ENCODE measurements at places on chromosomes 6 and 20.

DNA sequence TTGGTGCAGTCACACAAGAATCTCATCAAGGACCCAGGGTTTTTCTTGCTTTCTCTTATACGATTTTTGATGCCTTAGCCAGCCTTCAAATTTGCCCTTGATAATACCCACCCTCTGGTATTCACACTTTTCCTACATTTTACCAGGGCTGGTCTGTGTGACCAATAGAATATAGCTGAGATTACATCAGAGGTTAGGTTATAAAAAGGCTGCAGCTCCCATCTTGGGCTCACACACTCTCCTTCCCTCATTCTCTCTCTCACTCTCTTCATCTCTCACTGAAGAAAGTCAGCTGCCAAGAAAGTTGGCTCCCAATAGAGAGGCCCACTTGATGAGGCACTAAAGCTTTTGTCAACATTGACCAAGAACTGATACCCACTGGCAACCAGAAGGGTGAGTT is 4.1 kb upstream of the PNPLA1 start:
- DNase-seq, result no peak

GRCh38 chr20:41358717-41359116 is 7.9 kb downstream of the EMILIN3 start:
- DNase-seq, result no peak

DNA sequence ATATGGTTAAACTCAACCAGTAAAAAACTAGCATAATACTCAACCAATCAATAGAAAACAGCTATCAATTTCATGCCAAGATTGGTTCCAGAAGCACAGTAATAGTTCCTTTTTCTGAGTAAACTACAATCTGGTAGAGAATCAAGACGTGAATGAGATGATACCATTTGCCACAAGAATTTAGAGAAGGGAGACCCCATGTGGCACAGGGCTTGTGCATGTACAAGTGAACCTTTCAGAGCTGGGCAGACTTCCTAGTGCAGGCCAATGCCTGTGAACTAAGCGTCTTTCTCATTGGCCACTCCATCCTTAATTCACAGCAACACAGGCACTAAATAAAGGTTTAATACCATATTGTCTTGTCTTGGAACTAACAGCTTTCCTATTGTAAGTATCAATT is 213.5 kb downstream of the RFPL4B start:
- no peak for DNase-seq

DNA sequence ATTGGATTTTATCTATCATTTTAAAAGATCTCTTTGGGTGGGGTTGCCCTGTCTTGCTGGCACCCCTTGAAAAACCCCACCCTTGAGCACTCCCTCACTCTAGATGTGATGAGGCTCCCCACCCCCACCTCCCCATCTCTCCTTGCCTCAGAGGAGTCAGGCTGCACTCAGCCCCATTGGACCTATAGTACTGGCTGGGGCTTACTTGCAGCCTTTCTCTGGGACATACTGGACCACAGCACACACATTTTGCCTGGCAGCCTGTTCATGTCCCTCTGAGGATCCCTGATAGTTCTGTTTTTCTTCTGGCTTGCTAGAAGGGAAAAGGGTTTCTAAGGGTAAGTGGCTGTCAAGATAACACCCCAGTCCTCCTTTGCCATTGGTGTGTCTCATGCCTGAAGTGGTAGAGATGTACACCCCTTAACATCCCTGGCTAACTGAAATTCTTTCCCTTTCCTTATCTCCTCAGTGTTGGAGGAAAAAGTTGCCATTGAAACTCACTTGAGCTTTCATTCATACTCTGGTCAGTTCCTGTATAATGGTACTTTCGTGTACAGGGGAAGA is 553.4 kb upstream of the CITED2 start:
- no peak for DNase-seq

DNA sequence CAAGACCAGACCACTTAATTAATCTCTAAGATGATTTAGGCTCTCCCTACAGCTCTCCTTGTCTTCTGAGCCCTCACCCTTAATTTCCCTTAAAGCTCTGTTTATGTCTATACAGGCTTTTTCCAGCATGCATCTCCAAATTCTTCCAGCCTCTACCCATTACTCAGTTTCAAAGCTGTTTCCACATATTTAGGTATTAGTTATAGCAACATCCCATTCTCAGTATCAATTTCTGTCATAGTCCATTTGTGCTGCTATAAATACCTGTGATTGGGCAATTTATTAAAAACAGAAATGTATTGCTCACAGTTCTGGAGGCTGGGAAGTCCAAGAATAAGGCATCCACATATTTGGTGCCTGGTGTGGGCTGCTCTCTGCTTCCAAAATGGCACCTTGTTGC is 2.3 kb upstream of the SERPINB1 start:
- no peak for DNase-seq

DNA sequence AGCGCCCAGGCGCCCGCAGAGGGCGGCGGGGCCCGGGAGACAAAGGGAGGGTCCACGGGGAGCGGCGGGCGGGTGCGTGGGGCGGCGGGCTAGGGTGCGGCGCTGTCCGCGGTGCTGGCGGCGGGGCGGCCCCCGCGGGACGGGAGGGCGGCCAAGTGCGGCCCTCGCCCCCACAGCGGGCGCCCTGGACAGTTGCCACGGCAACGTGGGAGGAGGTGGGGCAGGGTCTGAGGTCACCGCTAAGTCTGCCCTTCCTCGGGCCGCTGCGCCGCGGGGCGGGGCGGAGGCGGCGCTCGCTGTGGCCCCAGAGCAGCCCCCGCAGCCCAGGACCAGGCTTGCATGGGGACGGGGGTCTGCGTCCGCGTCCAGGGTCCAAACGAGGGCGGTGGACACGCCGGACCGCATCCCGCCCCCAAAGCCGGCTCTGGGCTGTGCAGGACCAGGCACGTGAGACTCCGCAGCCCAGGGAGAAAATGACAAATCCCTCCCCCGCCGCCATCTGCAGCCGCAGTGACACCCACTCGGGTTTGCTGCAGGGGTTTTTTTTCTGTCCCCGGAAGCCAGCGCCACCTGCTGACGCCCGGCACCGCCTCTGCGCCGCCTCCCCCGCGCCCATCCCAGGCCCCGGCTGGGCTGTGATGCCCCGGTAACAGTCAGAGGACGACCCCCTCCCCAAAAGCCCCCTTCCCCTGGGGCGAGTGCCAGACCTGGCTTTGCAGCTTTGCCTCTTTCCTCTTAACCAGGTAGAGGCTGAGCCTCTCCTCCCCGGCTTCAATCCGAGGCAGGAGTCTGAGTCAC is 36.8 kb downstream of the YTHDF1 start:
- DNase-seq, result no peak

DNA sequence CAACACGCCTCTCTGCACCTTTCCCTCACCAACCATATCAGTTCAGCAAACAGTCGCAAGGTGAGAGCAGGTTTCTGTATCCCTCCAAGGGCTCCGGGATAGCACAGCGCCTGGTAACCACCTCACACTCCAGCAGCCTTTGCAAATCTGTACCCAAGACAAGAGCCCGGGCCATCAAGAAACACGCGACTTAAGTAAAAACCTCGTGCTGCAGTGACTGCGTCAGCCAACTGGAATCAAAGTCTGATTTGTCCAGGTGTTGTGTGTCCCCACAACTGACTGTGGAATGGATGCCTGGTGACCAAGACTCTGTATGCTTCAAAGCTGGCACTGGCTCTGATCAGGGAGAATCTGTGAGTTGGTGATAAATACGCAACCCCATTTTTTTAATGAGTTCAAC is 74.1 kb downstream of the NINL start:
- no peak for DNase-seq

DNA sequence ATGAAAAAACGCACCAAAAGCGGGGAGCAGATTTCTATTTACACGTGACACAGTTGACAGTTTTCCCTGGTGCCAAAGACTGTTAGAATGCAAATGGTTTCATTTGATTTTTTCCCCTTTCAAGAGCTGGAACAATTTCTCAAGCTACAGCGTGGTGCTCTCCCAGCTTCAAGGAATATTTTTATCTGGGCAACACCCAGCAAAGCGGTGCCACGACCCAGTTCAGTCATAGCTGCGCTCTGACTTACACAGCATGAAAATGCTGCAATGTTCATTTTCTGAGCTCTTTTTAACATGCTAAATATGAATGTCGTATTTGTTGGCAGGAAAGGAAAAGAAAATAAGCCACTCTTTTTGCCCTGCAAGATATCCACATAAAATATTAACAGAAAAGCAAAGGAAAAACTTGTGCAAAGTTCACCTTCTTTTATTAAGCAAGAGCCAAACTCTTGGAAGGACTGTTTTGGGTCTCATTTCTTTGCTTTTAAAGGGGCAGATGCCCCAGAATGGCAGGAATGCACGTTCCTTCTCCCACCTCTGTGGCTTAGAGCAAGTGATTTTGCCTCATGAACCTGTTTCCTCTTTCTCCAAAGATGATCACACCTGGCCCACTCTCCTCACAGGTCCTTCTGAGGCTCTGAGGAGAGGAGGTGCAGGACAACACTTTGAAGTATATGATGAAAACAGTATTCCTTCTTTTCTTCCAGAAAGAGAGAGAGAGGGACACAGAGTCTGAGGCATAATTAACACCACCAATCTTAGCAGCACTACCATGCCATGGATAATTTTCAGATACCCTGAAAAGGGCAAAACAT is 47.0 kb downstream of the TTI1 start:
- no peak for DNase-seq

GRCh38 chr20:5096463-5096862 is 23.3 kb downstream of the PCNA start:
- no peak for DNase-seq

GRCh38 chr6:113320653-113321052 is 536.5 kb upstream of the MARCKS start:
- no peak for DNase-seq

DNA sequence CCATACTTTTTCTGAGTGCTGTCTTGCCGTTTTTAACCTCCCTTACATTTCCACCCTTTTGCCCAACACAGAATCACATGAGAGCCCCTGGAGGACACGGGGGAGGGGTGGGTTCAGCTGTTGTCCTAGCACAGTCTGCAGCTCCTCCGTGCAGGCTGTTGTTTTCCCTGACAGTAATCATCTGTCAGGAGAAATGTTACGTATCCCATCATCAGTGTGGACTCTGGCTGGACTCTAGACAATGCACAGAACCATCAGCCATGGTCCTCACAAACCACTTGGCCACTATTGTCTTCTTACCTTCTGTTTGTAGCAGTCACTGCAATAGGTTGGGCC is 92.1 kb downstream of the RIN2 start:
- DNase-seq, result no peak

DNA sequence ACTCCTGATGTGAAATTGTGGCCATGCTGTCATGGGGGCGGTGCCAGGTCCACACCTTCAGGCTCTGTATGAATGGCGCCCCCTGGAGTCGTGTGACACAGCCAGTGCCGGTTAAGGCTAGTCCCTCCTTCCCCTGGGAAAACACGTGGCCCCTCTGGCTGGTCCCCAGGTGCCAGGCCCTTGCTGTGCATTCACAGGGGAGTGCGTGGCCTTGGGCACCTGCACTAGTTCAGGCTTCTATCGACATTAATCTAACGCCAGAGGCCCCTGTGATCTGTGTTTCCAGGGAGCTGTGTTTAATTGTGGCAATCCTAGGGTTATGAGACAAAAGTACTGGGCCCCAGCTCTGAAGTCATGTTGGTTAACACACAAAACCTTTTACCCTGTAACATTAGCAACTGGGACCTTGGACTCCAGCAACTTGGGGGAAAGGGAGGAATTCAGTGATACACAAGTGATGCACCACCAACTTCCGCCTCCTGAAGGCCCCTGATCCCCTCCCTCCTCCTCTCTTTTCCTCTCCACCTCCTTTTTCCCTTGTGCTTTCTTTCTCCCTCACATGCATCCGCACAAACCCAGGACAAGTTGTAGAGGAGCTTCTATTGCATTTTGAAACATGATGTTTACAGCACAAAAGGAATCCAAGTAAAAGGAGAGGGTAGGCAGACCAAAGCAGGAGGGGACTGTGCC is 74.0 kb downstream of the SSR1 start:
- peak; percentile 68 for DNase-seq

GRCh38 chr6:21213492-21213891 is 380.1 kb upstream of the SOX4 start:
- DNase-seq, result no peak
